Left renal pelvis (tissue), 4 donors: ENCODE measurements at places on chromosomes 13 and 19.

DNA sequence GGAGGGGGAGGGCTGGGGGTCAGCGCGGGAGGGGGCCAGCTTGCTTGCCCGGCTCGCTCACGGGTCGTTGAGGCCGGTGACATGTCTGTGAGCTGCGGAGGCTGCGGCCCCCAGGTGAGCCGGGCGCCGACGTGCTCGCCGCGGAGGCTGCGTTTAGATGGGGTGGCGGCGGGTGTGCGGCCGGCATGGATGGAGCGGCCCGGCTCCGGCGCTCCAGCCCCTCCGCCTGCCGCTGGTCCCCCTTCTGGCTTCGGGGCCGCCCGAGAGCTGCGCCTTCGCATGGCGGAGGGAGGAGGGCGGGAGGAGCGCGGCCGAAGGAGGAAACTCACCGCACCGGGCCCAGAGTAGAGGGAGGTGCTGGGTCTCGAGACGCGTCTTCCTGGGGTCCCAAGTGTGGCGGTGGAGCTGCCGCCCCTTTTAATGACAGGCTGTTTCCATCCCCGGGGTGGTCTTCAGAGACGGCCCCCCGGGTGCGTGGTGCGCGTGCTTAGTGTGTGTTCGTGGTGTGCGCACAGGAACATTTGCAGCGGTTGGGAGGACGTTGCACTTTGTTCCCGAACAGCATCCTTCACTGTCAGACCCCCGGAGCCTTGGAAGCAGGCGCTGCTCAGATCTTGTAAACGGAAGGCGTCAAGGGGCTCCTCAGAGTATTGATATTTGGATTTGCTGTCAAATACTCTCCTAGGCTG is at the start of gene AKAP11:
TSS of gene AKAP11 (plus strand) at position 38 of the 689 bp plus-strand sequence. CDS start 14,197 bp downstream, outside the sequence.
- DNase-seq = peak; percentile 56

DNA sequence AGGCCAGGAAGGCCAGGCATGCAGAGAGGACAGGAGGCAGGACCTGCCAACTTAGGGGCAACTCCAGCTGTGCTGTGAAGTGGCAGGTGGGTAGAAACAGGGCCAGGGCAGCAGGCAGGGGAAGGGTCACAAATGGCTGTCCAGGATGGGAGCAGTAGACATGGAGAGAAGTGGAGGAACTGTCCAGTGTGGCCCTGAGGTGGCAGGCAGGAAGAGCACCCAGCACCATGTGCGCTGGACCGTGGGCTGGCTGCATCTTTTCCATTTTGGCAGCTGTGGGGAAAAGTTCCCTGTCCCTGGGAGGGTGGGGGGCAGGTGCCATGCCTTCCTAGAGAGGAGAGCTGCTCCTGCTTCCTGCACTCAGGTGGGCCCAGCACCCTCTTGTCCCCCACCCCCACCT is 13.8 kb downstream of the DEDD2 start:
- DNase-seq = no peak

GRCh38 chr19:35739275-35740107 is 2.8 kb downstream of the IGFLR1 start:
- DNase-seq = no peak

GRCh38 chr13:86788616-86789015 is 882.6 kb upstream of the SLITRK5 start:
- DNase-seq = no peak

- no peak for DNase-seq
These were observed 639 bp downstream of the LENG1 start for GRCh38 chr19:54158812-54159351.

GRCh38 chr19:7992575-7992974 is 12.9 kb downstream of the ELAVL1 start:
- no peak for DNase-seq
